ENCODE measurements at places on chromosomes 4 and X.

DNA sequence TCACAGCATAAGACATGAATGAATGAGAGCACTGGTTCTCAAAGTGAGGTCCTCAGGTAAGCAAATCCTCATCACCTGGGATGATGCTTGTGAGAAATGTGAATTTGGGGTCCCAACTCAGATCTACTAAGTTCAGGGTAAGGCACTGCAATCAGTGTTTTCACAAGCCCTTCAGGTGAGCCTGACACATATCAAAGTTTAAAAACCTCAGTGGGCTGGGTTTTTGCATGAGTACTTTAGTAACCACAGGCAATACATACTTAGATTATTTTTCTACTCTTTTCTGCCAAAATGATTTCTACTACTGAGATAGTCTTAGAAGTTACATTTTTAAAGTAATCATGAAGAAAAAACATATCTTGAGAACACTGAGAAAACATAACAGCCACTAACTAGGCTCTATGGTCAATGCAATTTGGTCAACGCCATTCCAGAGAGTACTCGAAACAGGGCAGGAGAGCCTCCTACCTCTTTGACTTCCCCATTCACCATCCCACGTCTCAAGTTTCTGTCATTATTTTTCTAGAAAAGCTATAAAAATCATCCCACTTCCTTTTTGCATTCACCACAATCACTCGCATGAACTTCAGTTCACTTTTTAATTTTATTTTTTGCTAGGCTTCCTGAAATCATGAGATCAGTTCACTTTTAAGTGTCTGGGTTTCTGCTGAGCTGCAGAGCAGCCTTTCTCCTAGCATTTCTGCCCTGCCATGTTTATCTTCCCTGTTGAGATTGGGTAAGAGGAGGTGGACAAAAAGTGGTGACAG, 73.8 kb downstream of the MFAP3L start:
- DNase-seq = no peak

GRCh38 chrX:154802947-154803346, 2.3 kb downstream of the MPP1 start:
- DNase-seq = no peak

GRCh38 chr4:38889143-38889542, 21.5 kb downstream of the FAM114A1 start:
- no peak for DNase-seq

DNA sequence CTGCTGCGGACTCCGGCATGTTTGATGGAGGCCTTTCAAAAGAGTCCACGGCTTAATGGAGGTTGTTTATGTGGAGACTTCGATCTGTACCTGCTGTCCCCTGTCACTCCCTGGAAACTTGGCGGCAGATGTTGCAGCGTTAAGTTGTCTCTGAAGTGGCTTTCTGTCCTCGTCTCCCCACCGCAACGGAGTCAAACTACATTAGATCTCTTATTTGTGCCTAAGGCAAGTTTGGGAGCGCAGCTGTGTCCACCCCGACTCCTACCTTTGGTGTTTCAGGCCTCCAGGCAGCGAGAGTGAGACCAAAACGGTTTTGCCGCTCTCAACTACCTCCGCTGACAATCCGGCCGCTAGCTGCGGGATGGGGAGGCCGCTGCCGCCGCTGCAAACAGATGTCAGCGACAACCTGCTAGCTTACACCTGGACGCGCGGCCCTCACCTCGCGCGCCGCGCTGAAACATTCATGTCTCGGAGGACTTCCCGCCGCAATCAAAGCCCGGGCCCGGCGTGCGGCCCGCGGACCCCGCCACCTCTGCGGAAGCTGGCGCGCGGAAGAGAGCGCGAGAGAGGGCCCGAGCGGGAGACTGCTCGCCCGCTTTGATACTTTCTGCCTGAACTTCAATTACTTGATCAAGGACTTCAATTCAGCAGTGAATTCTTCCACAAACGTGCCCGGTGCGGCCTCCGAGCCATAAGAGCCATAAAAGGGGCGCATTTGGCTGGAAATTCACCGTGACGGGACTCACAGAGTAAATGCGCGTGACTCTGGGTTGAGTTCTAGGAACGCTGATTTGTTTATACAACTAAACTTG, 108.4 kb downstream of the ANTXR2 start:
- no peak for DNase-seq

DNA sequence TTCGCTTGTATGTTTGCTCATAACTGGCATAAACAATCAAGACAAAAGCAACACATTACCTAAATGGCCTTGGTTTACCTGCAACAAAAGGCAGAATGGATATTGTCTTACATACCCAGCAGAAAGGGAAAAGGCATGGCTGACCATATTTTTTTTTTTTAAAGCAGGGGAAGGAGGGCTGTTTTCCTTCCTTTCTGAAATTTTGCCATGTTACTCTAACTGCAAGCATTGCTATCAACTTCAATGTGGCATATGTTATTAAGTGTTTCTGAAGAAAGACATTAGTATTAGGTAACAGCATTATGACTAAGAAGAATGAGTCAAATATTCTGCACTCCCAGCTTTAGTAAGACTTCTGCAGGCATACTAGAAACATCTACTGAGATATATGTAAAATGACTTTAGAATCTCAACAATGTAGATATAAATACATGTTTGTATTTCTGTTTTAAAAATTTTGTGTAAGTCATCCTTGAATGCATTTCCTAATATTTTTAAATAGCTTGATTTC, 512.6 kb upstream of the FAM241A start:
- DNase-seq = no peak

GRCh38 chrX:81202456-81202819, 536 bp downstream of the SH3BGRL start:
- no peak for DNase-seq

- DNase-seq = no peak
Measured at GRCh38 chr4:95158626-95159025, 390.1 kb downstream of the UNC5C start.

DNA sequence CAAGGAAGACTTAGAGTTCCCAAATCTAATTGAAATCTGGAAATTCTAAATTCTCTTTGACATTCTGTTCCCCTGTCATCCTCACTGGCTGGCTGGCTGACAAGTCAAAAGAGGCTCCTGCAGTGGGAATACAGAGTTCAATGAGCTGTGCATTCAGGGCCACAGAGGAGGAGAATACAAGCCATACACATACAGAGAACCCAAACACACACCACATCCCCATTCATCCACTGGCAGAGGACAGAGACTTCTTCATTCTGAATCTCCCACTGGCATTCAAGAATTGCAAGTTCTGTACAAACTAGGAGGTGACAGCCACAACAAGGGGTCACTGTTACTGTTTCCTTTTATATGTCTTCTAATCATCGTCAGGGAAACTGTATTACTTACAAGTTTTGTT, 49.7 kb downstream of the SAT1 start:
- no peak for DNase-seq

DNA sequence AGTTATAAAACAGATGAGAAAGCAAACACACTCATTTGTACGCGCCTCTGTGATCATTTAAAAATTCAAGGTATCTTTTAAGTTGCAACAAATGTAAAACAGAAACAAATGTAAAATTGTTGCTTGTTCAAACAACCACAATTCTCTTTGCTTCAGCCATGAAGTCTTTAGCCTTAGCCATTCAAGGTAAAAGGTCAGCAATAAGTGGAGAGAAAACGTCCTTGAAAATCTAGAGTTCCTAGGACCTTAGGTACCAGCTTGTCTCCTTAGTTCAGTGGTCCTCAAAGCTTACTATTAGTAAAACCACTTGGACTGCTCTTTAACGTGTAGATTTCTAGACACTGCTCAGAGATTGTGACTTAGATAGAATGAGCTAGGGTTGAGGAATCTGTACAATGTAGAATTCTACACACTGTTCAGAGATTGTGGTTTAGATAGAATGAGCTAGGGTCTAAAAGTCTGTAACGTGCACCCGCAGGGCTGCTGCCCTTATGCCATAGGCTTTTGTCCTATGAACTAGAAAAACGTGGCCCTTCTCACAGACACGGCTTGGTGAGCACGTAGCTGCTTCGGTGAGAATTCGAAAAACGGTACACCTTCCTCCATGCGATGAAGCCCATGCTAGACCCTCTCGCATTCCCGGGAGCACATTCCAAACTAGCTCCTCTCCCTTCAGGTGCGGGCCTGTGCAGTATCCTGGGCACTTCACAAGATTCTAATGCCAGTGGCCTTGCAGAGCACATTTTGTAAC, 1.7 kb downstream of the PLAC8 start:
- no peak for DNase-seq

DNA sequence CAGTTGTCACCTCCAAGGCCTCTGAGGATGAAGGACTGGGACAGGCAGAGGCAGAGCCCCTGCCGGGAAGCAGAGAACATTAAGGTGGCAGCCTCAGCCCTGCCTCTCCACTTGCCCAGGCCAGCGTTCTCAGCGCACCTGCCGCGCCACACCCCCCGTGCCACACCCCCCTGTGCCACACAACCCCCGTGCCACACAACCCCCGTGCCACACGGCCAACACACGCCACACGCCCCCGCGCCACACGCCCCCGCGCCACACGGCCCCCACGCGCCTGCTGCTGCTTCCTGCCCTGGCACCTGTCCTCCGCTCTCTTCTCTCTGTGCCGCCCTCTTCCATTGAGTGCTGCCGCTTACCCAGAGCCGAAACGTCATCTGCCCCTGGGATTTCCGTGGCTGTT, 58.0 kb upstream of the ZFP42 start:
- no peak for DNase-seq

- DNase-seq = no peak
Measured at GRCh38 chr4:38925492-38926413, 58.1 kb downstream of the FAM114A1 start.

- no peak for DNase-seq
Measured at GRCh38 chrX:13147733-13148132, 103.3 kb upstream of the FAM9C start.

All from stimulated activated CD8-positive, alpha-beta memory T cell treated with anti-CD3 and anti-CD28 coated beads, Interleukin-4, amount 100 ng/mL, for 4 hours (primary cell).